ENCODE measurements at places on chromosomes 5 and 9.

- DNase-seq: no peak
Observed at GRCh38 chr5:78810098-78810920, 161.7 kb upstream of the LHFPL2 start.

DNA sequence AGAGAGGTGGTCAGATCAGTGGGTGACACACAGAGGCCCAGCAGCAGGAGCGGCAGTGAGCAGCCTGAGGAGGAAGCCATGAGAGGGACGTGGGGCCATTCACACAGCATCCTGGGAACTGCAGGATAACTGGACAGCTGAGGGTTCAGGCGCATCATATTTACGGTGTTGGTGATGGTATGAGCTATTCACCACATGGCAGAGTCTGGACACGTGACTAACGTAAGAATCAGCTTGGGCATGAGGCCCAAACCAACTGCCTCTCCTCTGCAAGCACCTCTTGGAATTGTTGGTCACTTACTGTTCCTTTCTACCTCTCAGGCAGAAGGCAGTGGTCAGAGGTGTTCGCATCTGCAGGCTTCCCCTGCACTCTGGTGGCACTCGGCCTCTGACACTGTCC lies 141.1 kb downstream of the ENTREP1 start:
- DNase-seq: no peak

DNA sequence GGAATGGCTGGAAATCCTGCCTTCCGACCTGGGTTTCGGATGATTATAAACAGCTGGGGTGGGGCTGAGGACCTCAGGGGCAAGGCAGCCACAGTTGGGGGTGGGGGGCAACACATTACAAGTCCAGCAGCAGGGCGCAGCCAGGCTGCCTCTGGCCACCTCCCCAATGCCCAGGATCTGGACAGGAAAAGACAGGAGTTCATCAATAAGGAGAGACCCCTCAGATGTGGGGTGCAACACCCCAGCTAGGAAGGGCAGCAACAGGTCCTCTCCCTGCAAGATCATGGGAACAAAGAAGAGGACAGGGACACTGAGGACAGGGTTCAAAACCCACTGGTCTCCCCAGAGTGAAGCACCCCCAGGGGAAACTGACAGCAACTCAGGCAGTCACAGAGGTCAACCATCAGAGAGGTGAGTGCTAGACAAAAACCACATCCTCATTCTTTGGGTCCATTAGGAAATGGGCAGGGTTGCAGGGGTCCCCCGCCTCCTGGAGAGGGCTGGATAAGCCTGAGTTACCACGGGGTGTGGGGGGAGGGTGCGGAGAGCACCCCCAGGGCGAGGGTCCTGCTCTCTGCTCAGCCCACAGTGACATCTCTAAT lies 33.5 kb downstream of the SEMA4D start:
- DNase-seq: no peak

- no peak for DNase-seq
Observed at GRCh38 chr9:137077010-137077747, at the start of gene UAP1L1. TSS of gene UAP1L1 (plus strand) at chr9:137077517. CDS start at chr9:137077533, 16 bp downstream.

DNA sequence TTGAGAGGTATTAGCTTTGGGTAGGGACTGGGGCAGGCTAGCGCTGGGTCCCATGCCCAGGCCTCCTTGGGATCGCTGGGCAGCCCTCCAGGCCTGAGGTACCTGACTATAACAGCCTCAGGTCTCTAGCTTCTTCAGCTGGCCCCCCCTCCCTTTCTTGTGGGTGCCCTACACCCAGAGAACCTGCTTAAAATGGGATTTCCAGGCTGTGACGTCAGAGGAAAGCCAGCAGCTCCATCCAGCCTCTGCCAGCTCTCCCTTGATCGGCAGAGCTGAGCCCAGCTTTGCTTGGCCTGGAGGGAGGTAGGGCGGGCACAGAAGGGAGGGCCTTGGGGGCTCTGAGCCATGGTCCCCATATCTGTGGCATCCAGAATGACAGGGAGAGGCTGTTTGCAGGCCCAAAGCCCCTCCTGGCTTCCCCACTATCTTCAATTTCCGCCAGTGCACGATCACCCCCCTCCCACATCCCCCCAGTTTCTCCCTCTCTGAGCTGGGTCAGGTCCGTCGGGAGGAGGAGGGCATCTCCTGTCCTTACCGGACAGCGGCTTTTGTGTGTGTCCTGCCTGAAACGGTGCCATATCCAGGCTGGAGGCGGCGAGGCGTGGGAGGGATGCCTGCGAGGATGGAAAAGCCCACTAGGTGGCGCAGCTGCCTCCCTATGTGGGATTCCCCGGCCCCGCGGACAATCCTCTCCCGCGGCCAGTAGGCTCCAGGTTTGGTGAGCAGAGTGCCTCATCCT lies 10.8 kb downstream of the REEP2 start:
- peak; percentile 74 for DNase-seq

DNA sequence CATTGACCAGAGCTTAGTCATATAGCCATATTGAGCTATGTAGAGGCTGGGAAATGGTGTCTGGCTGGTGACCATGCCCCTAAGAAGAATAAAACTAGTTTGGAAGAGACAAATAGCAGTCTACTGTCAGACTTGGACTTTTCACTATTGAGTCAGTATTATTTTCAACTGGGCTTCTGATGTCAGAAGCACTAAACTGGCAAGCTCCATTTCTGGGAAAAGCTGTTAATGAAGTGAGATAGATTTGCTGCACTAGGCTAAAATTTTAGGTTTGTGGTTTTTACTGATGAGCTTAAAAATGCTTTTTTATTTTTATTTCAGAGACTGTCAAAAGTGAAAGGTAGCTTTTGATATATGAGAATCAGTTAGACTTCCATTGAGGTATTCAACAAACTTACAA lies 220.2 kb downstream of the RAB3C start:
- DNase-seq: no peak

GRCh38 chr5:56566374-56567249 lies 248.7 kb upstream of the MAP3K1 start:
- no peak for DNase-seq

GRCh38 chr5:136766456-136766855 lies 401.1 kb upstream of the TRPC7 start:
- DNase-seq: no peak

- DNase-seq: no peak
Observed at GRCh38 chr5:169814522-169814921, 165.8 kb downstream of the INSYN2B start.

- DNase-seq: no peak
Observed at GRCh38 chr9:106085479-106085878, 391.1 kb downstream of the TMEM38B start.

GRCh38 chr5:150642567-150642927 lies 2.1 kb downstream of the SYNPO start:
- DNase-seq: no peak

- no peak for DNase-seq
Observed at GRCh38 chr9:69283003-69283402, 42.0 kb upstream of the ENTREP1 start.

DNA sequence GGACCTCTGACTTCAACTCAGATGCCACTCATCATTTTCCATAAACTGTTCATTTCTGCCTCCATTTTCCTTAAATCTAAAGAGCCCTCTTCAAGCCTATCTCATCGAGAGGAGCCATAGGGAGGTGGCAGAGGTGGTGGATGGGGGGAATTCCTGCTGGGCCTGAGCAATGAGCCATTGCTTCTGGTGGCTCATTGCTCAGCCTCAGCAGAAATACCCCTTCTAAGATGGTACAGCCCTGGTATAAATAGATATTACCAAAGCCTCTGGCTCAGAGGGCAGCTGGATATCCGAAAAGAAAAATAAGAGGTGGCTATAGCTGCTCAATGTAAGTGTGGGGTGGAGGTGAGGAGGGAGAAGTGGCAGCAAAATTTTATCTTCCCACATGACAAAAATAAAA lies 313.5 kb downstream of the CAAP1 start:
- DNase-seq: no peak

DNA sequence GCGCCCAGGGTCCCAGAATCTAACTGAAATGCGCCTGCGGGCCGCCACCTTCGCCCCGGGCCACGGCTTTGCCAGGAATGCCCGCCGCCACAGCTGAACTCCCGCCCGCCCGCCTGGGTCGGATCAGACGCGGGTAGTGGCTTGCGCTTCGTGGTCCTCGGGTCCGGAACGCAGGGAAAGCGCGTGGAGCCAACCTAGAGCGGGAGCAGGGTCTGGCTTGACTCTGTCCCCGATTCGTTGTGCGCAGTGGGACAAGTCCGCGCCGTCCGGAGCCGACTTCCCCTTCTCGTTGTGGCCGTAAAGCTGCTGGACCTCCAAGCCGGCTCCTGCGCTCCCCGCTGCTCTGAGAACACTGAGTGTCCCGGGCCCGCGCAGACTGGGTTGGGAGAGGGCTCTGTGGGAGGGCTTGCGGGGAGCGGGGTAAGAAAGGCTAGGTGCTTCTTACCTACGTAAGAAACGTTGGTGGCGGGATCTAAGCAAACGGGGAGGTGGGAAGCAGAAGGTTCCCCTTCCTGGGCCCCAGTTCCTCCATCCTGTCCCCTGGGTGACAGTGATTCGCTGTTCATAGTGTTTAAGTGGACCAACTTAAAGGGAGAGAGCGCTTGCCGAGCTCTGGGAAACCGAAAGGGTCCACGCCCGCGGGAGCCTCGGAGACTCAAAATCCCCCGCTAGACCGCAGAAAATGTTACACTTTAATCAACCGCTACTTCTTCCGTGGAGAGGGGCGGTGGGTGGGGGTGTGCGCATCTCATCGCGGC lies 4.4 kb upstream of the FOXE1 start:
- DNase-seq: no peak

DNA sequence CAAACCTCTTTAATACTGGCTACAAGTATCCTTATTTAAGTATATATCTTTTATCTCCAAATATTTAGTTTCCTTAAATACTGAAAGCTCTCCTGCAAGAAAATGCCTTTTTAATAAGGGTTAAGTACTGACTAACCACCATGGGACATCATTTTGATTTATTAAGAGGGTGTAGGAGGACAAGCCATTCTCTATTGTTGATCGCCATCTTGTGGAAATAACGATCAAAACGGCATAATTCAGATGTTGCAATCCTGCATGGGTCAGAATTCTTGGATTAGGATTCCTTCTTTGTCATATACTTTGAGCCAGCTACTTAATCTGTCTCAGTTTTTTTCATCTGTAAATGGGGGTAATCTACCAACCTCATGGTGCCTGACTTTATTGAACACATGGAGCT lies 28.7 kb upstream of the C5orf46 start:
- no peak for DNase-seq

DNA sequence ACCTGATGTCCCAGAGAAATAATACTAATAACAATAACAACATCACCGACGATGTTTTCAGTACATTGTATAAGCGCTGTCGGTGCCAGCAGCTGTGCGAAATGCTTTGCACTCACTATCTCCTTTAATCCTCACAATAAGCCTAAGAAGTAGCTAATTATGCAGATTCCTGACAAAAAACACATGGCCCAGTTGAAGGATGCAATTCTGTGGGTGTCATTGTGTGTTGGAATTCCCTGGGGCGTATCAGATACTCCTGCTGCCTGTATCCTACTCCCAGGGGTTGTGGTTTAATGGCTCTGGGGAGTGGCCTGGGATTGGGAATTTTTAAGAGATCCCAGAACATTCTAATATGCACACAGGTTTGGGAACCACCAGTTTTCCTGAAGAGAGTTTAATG lies 154.0 kb downstream of the RGS3 start:
- no peak for DNase-seq

- no peak for DNase-seq
Observed at GRCh38 chr9:18385696-18386490, 88.1 kb upstream of the ADAMTSL1 start.

- DNase-seq: no peak
Observed at GRCh38 chr9:98375138-98375726, 119.8 kb upstream of the TBC1D2 start.

- no peak for DNase-seq
Observed at GRCh38 chr5:116291271-116291670, 206.4 kb downstream of the COMMD10 start.

DNA sequence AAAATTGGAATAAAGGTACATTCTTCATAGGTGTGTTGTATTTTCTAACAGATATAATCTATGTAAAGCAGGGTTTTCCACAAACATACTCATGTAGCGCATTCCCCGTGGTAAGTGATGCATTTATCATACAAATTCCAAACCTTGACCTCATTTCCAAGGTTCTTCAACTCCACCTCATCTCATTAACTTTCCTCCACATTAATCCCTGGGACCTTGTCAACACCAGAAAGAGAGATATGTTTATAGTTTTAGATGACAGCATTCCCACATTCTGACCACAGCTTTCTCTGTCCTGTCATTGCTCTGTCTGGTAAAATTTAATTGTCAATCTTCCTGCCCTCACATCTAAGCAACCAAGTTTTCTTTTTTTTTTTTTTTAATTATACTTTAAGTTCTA lies 415.1 kb downstream of the TMEM161B start:
- DNase-seq: no peak

- no peak for DNase-seq
Observed at GRCh38 chr9:6819112-6819511, 61.3 kb downstream of the KDM4C start.

DNA sequence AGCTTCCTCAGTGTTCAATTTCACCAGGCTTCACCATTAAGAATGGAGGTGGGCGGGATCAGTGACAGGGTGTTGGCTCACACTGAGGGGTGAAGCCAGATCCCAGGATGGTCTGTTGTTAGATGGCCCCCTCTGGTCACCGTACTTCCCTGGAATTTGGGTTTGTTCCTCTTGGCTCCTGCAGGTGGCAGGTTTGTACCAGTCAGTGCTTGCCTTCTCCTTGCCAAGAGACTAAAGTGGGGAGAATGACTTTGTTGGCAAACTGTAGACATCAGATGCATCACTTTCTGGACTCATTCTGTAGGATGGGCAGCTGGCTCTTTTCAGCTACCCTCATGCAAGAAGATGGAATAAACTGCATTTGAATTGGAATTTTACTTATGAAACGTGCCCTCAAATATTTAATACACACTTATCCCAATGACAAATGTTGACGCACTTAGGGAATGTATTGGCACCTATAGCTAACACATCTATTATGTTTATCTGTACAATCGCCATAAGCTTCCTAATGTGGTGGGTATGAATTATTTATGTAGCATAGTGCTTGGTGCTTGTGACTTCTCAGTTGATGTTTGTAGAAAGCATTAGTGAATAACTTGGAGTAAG lies 31.4 kb upstream of the ANKRD55 start:
- no peak for DNase-seq

GRCh38 chr5:138035605-138036537 lies 3.0 kb upstream of the FAM13B start:
- DNase-seq: peak; percentile 70

- no peak for DNase-seq
Observed at GRCh38 chr5:174733836-174734235, 9.5 kb downstream of the MSX2 start.

DNA sequence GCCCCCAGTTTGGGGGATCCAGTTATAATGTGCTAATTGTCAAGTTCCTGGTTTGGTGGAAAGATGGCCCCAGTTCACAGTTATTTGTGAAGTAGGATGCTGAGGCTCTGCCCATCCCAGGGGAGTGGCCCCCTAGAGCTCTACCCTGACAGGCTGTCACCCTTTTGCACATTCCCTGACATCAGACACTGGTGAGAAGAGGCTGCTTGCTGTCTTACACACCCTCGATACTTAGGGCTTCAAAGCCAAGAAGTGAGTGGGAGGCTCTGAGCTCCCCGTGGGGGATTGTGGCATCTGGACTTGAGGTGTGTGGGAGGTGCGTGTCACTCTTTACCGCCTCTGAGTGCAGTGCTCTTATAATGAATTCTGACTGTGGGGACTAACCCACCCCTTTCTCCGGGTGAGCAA lies 168.5 kb downstream of the DOCK2 start:
- DNase-seq: no peak

GRCh38 chr9:99180199-99180598 lies 41.5 kb downstream of the ALG2 start:
- DNase-seq: no peak

- no peak for DNase-seq
Observed at GRCh38 chr5:31096238-31096865, 97.1 kb upstream of the CDH6 start.
